ENCODE measurements at places on chromosomes 2 and 18.

DNA sequence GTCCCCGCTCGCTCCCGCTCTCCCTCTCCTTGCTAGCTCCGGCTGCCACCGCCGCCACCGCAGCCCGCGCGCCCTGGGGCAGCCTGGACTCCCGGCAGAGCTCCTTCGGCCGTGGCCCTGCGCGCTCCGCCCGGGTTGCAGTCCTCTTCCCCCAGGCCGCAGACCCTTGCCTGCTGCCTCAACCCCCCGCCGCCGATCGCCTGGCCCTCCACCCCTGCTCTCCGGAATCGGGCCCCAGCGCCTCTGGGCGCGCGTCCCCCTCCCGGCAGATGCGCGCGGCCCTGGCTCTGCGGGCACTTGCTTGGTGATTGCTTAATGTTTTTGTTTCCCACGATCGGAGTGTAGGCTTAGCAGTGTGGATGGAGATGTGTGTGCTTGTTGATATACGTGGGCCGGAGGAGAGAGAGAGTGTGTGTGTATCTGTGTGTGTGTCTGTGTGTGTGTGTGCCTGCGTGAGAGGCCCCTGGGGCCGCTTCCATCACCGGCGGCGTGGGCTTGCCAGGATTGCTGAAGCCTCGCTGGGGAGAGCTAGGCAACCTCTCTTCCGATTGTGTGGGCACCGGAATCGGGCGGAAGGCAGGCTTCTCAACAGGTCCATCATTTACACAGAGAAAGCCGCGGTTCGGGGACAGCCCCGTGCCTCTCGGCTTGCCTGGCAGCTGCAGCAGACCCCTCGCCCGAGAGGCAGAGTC, 877 bp downstream of the INHBB start:
- no peak for DNase-seq

GRCh38 chr18:8081872-8082553, 514.9 kb downstream of the PTPRM start:
- no peak for DNase-seq

- no peak for DNase-seq
Measured at GRCh38 chr2:58895857-58896256, 654.7 kb upstream of the FANCL start.

DNA sequence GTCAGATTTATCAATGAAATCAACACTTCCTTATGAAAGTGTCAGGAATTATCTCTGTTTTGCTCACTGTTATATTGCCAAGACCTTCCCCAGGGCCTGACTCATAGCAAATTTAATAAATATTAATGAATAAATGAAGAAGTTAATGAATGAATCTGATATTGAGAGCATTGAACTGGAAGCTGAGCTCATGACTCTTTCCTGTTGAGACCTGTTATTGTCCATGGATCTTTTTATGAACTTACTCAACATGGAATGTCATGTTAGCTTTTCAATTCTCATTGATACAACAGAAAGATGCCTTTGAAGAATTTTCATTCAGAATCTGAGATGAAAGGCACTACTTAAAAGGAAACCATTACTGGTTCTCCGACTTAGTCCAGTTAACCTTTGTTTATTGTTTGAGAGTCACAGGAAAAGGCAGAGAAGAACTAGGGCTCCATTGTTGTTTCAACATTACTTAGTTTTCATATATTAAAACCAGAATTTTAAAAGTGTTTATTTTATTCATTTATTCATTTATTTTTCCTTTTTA, 90.4 kb upstream of the UNC80 start:
- no peak for DNase-seq

DNA sequence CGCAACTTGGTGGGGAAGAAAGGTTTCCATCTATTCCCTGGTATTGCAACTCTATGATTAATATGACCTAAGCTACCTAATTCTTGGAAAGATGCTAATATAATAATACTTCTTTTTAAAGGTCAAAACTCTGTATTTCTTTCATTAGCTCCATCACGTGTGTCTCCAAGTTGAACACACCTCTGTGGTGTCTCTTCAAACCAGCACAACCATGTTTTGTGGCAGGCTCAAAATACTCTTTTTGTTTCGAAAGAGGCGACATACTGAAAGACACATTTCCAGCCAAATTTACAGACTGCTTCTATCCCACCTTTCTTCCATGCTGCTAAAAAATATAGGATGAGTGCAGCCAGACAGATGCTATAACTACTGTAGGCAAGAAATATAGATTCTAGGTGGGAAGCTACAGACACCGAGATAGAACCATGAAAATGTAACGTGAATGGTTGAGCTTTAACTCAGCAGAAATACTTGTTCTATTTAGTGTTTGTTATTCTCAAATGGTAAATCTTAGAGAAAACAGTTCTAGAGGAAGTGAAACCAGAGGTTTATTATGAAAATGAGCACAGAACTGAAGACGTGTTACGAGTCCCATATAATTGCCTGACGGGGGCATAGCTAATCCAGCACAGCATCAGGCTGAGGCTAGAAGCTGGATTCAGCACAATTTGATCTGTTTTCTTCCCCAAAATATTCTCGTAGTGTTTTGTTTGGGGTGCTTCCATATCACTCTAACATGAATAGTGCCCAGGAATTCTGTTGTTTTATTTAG, 991.5 kb upstream of the FANCL start:
- DNase-seq = no peak

GRCh38 chr2:23627236-23628009, 242.4 kb downstream of the KLHL29 start:
- DNase-seq = no peak

DNA sequence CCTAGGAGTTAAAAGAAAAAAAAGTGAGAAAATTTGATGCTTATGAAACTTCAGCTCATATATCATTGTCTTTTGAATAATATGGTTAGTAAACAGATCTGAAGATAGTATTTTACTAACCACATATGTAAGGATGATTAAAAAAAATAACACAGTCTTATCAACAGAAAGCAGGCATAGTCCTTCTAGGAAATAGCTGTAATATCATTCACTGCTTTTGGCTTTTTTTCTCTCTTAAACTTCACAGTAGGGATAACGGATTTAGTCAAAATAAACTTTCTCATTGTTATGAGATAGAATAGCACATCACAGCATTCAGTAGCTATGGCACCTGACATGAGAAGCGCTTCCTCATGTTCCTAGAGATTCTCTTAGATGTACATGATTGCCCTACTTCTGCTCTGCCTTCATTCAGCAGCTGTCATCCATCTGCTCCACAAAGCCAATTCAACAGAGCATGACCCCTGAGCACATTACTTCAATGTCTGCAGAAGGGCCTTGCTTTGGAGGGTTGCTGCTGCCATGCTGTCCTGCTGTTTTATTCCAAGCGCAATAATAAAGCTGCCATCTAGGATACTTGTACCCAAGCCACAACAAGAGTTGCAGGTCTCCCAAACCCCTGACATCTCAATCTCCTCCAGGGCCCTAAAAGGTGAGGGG, 67.0 kb downstream of the TTC21B start:
- no peak for DNase-seq

DNA sequence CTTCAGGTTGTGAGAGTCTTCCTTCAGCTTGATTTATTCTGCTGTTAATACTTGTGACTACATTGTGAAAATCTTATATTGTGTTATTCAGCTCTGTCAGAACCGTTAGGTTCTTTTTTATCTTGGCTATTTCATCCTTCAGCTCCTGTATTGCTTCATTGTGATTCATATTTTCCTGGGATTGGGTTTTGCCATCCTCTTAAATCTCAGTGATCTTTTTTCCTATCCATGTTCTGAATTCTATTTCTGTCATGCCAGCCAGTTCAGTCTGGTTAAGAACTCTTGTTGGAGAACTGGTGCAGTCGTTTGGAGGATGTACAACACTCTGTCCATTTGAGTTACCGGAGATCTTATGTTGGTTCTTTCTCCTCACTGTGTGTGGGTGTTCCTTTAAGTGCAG, 19.1 kb downstream of the MSTN start:
- DNase-seq = no peak

DNA sequence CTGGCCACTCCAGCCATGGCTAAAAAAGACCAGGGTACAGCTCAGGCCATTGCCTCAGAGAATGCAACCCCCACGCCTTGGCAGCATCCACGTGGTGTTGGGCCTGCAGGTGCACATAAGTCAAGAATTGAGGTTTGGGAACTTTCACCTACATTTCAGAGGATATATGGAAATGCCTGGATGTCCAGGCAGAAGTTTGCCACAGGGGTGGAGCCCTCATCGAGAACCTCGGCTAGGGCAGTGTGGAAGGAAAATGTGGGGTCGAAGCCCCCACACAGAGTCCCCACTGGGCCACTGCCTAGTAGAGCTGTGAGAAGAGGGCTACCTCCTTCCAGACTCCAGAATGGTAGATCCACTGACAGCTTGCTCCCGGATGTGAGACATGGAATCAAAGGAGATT, 477.3 kb downstream of the LPIN1 start:
- no peak for DNase-seq

DNA sequence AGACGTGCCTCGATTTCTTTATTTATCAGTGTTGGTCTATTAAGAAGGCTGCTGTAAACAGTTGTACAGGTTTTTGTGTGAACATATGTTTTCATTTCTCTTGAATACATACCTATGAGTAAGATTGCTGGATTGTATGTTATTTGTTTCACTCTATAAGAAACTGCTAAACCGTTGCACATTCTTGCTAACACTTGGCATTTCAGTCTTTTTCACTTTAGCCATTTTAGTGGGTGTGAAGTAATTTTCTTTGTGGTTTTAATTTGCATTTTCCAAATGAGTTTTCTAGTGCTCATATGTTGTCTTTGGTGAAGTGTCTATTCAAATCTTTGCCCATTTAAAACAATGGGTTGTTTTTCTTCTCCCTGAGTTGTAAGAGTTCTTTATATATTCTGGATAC, 221.5 kb upstream of the SMAD7 start:
- DNase-seq = no peak

DNA sequence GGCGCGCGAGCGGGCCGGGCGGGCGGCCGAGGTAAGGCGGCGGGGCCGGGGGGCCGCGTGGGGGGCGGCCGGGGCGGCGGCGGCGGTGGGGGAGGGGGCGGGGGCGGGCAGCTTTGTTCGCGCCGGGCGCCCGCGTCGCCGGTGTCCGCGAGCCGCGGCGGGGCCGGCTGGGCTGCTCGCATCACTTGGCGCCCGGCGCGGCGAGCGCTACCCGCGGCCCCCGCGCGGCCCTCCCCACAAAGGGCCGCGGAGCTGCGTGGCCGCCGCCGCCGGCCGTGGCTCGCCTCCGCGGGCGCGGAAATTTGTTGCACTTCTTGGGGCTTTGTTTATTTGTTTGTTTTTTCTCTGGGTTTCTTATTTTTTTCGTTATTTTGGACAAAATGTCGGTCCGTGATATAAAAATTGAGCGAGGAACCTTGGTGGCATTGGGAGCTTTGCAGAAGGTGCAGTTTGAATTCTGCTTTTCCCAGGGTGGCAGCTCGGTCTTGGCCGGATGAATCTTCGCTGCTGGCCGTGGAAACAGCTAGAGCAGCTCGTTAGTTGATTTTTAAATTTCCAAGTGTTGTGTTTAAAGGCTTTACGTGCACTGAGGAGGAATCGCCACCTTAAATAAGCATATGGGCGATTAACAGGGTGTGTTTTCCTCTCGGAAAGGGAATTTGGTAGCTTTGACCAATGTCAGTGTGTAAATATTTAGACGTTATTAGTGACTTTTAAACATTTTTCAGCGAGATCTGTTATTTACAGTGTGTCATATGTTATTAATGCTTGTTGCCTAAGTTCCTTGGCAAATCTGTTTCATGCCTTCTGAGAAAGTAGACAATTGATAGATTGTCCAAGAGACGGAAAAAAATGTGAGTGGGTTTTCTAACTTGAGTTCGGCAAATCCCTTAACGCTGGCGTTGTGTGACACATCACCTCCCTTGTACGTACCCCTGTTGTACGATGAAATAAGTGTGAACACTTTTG, 822 bp downstream of the UBE2E3 start:
- DNase-seq = peak; percentile 63

DNA sequence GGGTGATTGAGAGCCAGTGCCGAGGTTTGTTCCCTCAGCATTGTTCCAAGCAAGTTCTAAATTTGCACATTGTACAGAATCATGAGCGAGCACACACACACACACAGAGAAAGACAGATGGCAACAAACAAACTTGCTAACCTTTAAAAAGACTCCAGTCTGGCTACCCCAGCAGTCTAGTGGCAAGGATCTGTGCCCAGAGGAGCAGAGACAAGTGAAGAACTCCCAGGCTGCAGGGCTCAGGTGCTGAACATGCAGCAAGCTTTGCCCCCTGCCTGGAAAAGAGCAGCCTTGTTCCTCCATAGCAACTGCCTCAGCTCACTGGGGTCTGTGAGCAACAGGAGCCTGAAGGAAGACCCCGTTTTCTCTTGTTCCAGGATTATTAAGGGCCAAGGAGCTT, 169.2 kb upstream of the CCDC68 start:
- peak; percentile 1 for DNase-seq

GRCh38 chr18:9655232-9655767, 40.9 kb upstream of the PPP4R1 start:
- DNase-seq = no peak

GRCh38 chr2:160367887-160368286, 125.7 kb downstream of the RBMS1 start:
- DNase-seq = no peak

- DNase-seq = no peak
Measured at GRCh38 chr2:65367524-65367923, 64.9 kb downstream of the SPRED2 start.

DNA sequence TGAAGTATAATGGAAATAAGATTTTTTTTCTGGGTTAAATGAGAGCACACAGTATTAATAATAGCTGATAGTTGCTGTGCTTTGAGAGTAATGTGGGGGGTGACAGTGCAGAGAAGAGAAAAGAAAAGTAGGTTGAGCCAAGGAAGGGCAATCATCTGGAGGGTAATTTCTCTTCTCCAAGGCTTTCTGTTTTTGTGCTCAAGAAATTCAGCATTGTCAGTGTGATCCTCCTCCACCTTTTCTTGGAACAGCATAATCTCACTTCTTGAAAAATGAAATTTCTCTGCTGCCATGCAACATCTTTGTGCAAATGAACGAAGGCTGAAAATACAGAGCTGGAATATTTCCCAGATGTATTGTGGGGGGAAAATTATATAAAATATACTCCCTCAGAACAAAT, 673.1 kb downstream of the LRRTM4 start:
- no peak for DNase-seq

DNA sequence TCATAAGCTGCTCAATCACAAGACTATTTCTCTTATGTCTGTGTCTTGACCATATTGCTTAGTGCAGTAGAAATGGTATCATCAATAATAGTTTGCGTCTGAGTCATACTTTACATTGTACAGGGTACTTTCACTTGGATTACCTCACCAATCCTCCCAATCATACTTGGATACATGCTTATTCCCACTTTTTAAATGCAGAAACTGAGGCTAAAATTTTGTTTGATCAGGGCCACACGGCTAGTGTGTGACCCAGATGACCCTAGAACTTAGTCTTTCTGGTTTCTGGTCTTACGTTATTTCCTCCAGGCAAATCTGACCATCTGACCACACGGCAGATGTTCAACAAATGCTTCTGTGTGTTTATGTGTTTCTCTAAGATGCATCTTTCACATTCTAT, 23.8 kb upstream of the CCL20 start:
- DNase-seq = no peak

GRCh38 chr2:142841788-142842187, 35.7 kb upstream of the KYNU start:
- no peak for DNase-seq

Data from substantia nigra (tissue), 51 donors.